ENCODE measurements at places on chromosomes 16 and 17. TPM values are rescaled to one million over a fixed set of nuclear protein-coding genes. Genes with fewer than 3 reads are reported as not detected.

ASGR2 gene
- total RNA-seq, result not detected

GRCh38 chr17:62717589-62717855 lies 90.1 kb downstream of the MRC2 start:
- DNase-seq, result no peak

DNA sequence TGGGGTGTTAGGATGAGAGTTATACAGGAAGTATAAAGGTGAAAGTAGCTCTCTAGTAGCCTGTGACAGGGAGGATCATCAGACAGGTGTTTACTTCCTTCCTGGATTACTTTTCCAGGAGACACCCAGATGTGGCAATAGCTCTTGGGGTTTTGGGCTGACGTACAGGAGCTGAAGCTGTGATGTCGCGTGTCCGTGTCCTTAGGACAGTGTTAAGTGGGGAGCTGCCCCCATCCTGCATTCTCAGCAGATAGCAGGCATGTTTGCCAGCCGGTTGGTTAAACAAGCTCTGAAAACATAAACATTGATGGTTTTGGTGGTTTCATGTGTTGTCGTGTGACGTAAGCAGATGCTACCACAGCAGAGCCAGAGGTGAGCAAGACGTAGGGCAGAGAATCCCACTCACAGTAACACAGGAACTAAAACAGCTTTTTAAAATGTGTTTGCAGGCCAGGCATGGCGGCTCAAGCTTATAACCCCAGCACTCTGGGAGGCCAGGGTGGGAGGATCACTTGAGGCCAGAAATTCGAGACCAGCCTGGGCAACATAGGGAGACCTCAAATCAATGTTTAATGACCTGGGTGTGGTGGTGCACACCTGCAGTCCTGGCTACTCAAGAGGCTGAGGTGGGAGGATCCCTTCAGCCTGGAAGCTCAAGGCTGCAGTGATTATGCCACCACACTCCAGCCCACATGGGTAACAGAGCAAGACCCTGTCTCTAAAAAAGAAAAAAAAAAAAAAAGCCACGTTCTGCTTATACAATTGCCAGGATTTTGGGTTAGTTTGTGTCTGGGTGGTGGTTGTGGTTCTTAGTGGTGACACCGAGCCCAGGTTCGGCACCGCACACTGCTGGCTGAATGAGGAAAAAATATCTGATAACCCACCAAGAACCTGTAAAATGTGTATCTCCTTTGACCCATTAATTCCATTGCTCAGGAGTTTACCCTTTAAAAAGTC lies 18.2 kb upstream of the IL17C start:
- DNase-seq, result no peak

DNA sequence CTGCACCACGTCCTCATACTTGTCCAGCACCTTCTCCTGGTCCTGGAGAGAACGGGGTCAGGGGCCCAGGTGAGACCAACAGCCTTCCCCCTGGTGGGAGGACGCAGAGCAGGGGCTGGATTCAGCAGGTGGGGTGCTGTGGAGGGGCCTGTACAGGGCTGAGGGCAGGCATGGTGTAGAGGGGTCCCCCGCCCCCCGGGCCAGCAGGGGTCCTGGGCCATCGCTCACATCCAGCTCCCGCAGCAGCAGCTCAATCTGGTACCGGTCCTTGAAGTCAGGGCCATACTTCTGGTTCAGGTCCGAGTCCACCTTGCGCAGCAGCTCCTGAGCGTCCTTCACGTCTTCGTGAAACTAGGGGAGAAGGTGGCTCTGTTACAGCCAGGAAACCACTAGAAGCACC lies 41.6 kb downstream of the PPL start:
- DNase-seq, result no peak

DNA sequence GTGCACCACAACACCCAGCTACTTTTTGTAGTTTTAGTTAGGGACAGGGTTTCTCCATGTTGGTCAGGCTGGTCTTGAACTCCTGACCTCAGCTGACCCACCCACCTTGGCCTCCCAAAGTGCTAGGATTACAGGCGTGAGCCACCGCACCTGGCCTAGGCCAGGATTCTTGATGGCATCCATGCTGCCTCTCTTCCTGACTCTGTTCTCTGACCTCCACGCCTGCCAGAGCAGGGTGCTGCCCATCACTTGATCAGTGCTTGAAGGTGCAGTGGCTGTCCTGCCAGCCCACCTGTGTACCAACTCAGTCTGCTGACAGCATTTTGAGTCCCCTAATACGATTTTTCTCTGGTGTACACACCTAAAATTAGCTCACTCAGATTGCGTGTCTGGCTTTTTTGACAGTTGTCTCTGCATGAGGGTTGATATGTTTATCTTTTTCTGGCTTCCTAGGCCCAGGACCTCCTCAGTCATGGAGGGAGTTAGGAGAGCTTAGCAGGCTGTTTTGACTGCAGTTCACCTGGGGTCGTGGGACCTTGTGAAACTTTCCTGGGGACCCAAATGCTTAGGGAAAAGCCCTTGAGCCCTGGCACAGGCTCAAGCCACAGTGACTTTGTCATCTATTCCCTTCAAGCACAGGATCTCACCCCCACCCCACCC lies 5.9 kb downstream of the HAS3 start:
- no peak for DNase-seq

DNA sequence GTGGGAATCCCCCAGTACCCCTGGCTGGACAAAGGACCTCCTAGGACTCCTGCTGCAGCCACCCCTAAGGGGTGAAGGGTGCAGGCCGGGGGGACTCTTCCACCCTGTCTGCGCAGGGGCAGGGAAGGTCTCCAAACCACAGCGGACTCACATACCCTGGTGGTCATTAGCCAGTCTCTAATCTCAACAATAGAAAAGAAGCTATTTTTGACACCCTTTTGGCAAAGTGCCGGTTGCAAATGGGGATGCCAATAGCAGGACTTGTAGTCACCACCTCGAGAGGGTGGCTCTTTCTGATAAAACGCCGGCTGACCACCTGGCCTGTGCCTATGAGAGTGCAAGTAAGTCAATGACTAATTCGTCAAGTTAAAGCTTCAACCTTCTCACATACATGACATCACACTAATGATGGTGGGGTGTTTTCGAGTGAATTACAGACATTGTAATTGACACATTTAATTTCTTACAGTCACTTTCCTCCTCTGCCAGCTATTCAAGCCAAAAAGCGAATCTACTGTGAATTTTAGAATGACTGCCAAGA lies 23.1 kb upstream of the DNAH17 start:
- no peak for DNase-seq

GRCh38 chr16:71929048-71929447 lies 33.7 kb downstream of the IST1 start:
- DNase-seq, result no peak

GRCh38 chr16:72797621-72798020 lies 250.3 kb downstream of the ZFHX3 start:
- DNase-seq, result no peak

DNA sequence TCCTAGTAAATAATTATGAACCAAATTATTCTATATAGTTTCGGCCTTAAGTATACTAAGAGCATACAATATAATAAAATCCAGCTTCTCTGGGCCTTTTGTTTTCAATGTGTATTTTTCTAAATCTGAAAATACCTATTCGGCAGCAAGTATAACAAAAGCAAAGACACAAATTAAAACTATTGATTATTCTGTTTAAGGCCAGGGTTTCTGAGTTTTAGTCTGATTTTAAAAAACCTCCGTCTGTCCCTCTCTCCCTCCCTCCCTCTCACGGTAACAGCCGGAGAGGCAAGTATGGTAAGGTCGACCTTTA lies 1.5 kb downstream of the TOB1 start:
- no peak for DNase-seq

Measured in neural crest cell (in vitro differentiated cells).